ENCODE measurements at places on chromosomes 5 and 9. TPM values are rescaled to one million over a fixed set of nuclear protein-coding genes. Genes with fewer than 3 reads are reported as not detected.

OR4F3 gene
- polyA plus RNA-seq: not detected

GLRA1 gene
- 0.13 TPM for polyA plus RNA-seq

POLR3G gene
- 4.9 TPM for polyA plus RNA-seq

C5orf46 gene
- polyA plus RNA-seq: not detected

DNA sequence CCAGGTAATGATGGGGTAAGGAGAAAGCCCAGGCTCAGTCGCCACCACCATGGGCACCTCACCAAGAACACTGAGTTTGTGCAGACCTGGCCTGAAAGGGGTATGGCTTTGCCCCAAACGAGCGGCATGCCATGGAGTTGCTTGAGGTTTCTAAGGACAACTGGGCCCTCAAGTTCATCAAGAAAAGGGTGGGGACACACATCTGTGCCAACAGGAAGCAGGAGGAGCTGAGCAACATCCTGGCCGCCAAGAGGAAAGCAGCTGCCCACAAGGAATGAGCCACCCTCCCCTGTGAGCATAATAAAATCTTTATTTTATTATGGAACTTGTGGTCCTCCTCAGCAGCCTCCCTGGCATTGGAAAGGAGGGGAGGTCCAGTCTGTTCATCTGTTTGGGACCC lies 23.8 kb downstream of the CD14 start:
- no peak for DNase-seq

- DNase-seq: no peak
These were observed 100.0 kb upstream of the CCDC152 start for GRCh38 chr5:42656651-42657015.

- no peak for DNase-seq
These were observed 974 bp downstream of the CCDC69 start for GRCh38 chr5:151222790-151223446.
